ENCODE measurements at places on chromosomes 7 and 10.

- DNase-seq: no peak
Measured at GRCh38 chr7:47908720-47909119, 39.5 kb downstream of the PKD1L1 start.

DNA sequence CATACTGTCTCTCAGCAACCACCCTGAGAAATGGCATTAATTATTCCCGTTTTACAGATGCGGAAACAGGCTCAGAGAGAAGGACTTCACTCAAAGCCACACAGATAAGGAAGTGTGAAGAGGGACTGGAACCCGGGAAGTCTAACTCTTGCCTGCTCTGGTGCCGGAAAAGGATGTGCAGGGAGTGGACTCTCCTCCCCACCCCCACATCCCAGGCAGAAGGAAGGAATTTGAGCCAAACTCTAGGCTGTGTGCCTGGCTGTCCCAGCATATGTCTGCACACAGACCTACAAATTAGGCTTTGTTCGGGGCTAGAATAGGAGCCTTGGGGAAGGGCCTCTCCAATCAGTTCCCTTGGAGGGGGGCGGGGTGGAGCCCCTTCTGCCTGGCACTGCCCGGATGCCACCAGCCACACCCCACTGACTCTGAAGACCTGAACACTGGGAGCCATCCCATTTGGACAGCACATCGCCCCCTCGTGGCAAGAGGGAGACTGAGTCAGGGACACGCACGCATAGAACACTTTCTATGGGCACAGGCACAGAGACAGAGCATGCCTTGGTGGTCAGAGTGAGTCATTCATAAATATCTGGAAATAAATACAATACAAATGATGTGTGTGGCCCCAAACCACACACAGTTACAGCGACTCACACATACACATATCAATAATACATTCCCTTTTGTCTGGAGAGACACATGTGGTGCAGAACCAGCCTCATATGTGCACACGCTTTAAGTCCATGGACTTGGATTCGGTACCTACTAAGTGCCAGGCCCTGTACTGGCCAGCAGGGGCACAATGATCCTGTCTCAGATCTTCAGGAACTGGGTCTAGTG lies 13.1 kb downstream of the LZTS2 start:
- peak; percentile 94 for DNase-seq

GRCh38 chr7:129041142-129042085 lies 13.5 kb downstream of the TNPO3 start:
- no peak for DNase-seq

GRCh38 chr7:21414795-21415393 lies 13.0 kb upstream of the SP4 start:
- no peak for DNase-seq

- DNase-seq: no peak
Measured at GRCh38 chr7:7315851-7316250, 133.5 kb downstream of the C1GALT1 start.

DNA sequence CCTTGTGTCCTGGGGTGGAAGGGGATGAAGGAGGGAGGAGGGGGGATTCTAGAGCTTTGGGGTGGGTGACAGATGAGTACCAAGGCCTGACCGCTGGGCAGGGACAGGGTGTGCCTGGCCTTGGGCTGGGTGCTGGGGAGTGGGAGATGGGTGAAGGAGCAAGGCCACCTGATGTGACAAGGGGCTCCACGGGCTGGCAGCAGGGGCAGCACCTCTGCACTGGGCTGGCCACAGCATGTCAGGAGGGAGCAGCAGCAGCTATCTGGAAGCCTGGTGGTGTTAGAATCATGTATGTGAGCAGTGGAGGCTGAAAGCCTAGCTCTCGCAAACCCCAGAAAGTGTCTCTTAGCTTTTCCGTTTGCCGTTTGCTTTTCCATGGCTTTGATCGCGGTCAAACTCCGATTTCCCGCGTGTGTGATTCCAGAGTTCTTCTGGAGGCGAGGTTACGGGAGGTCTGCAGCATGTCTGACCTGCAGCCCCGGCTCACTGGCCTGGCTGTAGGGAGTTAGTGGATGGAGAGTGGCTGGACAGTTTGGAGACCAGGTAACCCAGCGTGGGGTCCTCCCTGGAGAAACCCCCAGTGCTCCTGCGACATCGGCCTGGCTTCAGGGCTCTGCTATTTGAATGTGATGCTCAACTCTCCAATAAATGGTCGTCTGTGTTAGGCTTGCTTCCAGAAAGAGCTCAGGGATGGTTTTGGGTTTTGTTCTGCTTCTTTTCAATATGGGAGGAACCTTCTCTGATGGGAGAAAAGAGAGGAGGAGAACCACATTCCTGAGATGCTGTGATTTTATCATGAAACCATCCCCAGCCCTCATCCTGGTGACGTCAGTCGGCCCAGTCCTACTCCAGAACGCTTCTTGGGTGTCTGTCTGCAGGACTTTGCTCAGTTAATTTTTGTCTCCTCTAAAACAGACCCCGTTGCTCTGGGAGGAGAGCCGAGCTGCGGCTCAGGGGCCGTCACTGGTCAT lies 105.5 kb downstream of the CUX1 start:
- DNase-seq: no peak
